ENCODE measurements at places on chromosomes 1 and 21.

DNA sequence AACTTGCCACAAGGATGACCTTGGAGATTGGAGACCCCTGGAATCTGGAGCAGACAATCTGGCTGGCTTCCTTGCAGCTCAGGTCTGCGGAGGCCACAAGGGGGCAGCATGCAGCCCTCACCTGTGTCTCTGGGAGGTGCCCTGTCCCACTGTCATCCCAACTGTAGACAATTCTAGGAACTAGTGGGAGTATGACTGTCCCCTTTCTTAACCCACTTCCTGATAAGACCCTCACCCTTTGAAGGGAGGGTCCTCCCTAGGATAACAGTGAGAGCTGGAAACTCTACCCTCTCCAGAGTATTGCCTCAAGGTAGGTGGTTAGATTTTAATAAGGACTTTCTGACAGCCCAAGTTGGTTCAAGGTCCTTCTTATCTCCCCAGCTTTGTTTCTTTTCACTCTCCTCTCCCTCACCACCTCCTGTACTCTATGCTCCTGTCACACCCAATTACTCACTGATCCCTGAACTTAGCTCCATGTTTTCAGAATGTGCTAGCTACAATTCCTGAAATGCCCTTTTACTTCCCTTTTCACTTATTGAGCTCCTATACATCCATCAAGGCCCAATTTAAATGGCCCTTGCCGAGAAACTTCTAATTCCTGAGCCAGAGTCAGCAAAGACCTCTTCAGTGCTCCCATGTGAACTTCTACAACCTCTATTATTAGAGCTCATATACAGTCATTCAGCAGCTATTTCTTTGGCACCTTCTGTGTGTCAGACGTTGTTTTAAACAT, 9.2 kb upstream of the KCNQ4 start:
- peak; percentile 31 for DNase-seq

DNA sequence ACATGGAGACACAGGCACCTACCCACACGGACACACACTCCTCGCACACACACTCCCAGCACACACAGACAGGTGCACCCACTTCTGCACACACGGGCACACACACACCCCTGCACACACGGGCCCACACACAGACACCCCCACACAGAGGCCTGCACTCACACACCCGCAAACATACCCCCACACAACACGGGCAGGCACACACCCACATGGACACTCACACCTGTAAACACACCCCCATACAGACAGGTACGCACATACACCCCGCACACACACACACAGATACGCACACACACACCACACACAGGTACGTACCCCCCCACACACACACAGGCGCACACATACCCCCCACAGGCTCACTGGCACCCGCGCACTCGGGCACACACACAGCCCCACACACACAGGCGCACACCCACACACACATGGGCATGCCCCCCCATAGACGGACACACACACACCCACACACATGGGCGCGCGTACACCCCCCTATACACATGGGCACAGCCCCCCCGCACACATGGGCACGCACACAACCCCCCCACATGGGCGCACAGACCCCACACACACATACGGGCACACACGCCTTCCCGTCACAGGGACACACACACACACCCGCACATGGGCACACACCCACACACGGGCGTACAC, 6.1 kb downstream of the ATAD3A start:
- no peak for DNase-seq

DNA sequence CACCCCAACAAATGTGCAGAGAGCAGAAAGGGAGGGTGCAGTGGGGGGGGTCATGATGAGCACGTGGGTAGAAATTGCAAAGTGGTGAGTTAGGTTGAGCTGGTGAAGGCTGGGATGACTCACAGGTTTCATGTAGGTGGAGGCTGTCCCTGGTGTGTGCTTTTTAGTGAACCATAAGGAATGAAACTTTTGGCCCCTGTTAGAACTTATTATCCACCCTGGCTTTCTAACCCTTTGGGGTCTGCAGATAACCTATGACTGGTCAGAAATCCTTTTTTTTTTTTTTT, 46.9 kb downstream of the DOP1B start:
- DNase-seq, result no peak

- no peak for DNase-seq
Observed at GRCh38 chr1:48480504-48480903, 8.5 kb upstream of the SPATA6 start.

DNA sequence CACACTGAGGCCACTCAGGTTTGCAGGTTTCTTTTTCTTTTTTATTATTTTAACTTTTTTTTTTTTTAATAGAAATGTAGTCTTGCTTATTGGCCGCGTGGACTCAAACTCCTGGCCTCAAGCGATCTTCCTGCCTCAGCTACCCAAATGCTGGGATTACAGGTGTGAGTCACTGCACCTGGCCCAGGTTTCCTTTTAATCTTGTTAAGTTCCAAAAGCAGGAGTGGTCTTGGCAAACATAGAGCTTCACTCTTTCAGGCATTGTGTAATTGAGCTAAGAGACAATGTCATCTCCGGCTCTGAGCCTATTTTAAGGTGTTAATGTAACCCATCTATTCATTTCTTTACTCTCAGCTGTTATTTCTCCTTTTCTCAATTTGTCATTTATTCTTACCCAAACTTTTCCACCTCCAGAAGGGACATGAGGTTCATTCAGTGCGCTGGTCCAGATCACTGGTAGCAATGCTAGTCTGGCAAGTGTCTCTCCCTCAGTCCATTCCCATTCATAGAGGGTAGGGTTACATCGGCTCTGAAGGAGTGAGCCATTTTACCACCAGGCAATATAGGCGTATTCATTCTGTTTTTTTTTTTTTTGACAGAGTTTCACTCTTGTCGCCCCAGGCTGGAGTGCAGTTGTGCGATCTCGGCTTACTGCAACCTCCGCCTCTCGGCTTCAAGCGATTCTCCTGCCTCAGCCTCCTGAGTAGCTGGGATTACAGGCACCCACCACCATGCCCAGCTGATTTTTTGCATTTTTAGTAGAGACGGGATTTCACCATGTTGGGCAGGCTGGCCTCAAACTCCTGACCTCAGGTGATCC, 11.3 kb upstream of the MFSD2A start:
- no peak for DNase-seq

DNA sequence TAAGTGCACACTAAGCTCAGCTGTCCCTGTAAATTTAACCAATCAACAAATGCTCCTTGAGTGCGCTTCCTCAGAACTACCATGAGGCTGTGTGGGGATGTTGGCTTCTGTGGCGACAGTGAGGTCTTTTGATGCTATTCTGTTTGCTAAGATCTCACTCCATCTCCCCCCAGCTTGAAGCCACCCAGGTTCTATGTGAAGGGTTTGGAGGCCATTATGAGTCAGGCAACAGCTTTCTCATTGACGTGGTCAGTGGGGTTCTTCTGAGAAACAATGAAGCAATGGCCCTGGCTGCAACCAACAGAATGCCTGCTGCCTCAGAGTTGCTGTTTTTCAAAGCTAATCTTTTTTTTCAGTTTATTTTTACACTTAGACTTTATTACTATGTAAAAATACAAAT, 205.5 kb downstream of the PTBP2 start:
- DNase-seq, result no peak

GRCh38 chr1:76006234-76006633, 68.3 kb upstream of the ST6GALNAC3 start:
- DNase-seq, result no peak

DNA sequence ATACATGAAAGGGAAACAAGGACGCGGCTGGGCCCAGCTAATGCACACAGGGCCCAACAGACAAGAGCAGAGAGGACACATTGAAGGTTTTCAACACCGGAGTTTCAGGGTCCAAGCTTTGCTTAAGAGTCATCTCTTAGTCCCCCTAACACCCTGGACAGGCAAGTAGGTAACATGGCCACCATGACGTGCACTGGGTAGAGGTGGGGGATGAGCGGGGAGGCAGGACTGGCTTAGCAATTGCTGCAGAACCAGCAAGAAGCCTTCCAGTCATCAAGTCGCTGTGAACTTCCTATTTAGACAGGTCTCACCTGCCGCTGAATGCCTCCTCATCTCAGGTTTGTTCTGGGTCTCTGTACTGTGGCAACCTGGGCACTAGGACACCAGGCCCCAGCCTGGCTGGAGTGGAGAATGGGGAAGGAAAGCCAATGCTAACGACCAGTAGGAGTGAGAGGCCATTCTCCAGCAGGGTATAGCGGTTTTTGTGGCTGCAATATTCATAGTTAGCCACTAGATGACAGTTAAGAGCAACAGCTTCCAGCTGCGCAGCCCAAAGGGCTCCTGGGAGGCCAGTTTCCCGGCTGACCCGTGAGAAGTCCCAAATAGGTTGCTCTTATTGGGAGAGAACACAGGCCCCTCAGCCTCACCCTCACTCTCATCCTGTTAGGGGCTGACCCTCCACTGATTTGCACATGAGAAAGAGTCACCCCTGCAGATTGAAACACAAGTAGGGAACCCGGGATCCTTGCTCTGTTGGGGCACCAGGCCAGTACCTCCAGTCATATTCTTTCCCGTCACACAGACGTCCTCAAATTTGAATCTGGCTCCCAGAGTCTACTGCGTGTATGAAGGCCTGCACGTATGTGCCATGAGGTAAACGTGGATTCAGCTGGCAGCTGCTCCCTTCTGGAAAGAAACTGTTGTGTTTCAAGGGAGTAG, 6.0 kb upstream of the PIGC start:
- no peak for DNase-seq

GRCh38 chr1:69858534-69858933, 290.8 kb downstream of the LRRC7 start:
- DNase-seq, result no peak

DNA sequence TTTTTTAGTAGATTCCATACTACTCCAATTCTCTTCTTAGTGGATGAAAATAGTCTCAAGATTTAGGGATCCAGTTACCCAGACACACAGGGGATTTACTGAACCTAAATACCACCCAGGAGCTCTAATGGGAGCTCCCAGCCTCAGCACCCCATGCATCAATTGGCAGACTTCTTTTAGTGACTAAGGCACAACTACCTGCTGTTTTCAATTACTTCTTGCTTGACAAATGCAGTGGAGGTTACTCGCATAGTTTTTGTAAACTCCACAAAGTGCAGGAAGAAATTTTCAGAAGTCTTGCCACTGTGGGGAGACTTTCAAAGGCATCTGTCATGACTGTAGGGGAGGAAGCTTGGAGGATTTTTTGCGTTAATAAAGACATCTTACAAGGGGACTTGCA, 35.5 kb upstream of the MAP10 start:
- DNase-seq, result no peak

DNA sequence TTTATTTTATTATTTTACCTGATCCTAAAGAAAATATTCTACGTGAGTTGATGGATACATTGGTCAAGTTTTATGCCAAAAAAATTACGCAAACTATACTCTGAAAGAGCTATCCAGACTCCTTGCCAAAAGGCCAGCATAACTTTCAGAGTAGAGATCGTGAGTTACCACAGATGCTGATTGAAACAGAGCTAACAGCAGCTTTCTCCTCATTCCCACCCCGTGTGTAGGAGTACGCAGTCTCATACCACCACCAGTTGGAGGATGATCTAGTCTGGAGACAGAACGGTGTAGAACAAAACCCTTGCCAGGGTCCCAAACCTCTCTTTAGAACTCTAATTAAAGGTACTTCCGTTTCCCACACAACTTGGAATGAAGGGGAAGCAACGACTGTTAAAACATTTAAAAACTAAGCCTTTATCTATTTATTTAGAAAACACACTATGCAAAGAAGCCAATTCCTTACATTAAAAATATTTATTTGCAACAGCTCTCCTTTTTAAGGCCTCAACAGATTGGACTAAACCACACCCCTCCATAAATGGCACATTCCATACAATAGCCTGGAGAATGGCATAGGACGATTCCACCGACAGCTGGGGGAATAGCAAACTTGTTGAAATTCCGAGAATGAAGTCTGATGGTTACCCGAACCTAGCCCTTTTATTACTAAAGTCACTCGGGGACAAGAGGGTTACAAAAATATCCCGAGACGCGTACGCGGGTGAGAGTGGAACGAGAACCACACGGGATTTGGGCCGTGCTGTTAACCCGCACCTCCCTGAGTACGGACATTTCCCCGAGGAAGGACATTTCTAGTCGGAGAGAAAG, 1.4 kb downstream of the NUCKS1 start:
- DNase-seq, result no peak

DNA sequence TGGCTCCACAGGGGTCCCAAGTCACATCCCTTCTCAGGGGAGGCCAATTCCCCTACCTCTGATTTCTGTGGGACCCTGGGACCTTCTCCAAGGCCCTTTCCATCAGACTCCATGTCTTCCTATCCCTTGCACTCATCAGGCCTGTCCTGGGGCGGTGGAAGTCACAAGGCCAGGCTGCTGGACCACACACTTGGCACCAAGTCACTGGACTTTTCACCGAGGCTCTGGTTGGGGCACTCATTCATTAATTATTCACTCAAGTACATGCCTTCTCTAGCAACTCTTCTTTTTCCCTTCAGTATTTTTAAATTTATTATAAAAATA, 11.2 kb upstream of the FOXO6 start:
- no peak for DNase-seq

GRCh38 chr1:38586993-38587646, 272.5 kb downstream of the RRAGC start:
- DNase-seq, result peak; percentile 34

DNA sequence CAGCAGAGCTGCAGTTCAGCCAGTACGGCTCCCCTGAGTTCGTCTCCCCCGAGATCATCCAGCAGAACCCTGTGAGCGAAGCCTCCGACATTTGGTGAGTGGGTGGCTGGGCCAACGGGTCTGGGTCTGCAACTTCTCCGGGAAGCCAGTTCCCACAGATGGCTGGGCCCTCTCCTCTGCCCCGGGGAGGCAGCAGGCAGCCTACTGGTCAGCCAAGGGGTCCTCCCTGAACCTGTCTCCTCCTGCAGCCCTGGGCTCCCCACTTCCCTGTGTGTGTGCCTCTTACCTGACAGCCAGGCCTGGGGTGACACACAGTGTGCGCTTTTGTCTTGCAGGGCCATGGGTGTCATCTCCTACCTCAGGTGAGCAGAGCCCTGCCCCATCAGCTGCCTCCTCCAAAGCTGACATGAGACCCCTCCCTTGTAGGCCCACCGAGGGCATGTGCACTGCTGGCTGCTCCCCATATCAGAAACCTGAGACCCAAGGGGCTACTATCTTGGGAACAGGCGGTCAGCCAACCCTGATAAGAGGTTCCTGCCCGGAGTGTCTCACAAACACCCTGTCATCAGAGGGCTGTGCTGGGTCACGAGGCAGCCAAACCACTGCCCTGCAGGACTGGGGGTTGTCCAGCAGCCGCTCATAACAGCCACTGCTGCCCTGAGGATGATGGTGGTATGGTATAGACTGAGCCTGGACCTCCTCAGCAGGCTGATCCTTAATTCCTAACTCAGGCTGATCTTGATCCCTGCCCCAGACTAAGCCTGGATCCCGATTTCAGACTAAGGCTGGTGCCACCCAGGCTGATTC, 37.6 kb downstream of the TRIM11 start:
- DNase-seq, result no peak

GRCh38 chr1:175132436-175132835, 60.1 kb downstream of the KIAA0040 start:
- DNase-seq, result no peak

GRCh38 chr1:206510371-206510770, 3.0 kb downstream of the RASSF5 start:
- DNase-seq, result no peak

GRCh38 chr21:25323356-25323949, 283.8 kb downstream of the MRPL39 start:
- DNase-seq, result no peak

GRCh38 chr1:213998785-213999184, 11.0 kb downstream of the PROX1 start:
- no peak for DNase-seq

GRCh38 chr1:10960411-10961299, 51.8 kb upstream of the TARDBP start:
- peak; percentile 50 for DNase-seq

GRCh38 chr1:181187337-181188126, 99.0 kb downstream of the IER5 start:
- no peak for DNase-seq

Measured in stimulated activated CD4-positive, alpha-beta T cell treated with anti-CD3 and anti-CD28 coated beads, Interleukin-1b, Interleukin-23, amount 100 ng/mL, for 1 hour (primary cell).